Gastroesophageal sphincter (tissue), 4 donors: ENCODE measurements at places on chromosomes 11 and 22. TPM values are rescaled to one million over a fixed set of nuclear protein-coding genes. Genes with fewer than 3 reads are reported as not detected.

CD3D gene
- total RNA-seq: 1.7 TPM

MMP1 gene
- total RNA-seq: not detected

GVQW3 gene
- 0.89 TPM for total RNA-seq

GRK3 gene
- 7.8 TPM for total RNA-seq

OR51I1 gene
- total RNA-seq: not detected

PKP3 gene
- 3.5 TPM for total RNA-seq

TPH1 gene
- 0.13 TPM for total RNA-seq

MARK2 gene
- 17.4 TPM for total RNA-seq

CALCA gene
- not detected for total RNA-seq

TNKS1BP1 gene
- 98.7 TPM for total RNA-seq

C11orf86 gene
- total RNA-seq: not detected

TSKU gene
- total RNA-seq: 40.4 TPM

SPON1 gene
- total RNA-seq: 121 TPM

DEUP1 gene
- total RNA-seq: not detected

SYCE3 gene
- total RNA-seq: not detected

CNGA4 gene
- total RNA-seq: not detected

SLC17A6 gene
- not detected for total RNA-seq

SAA4 gene
- total RNA-seq: 1.5 TPM

OR56A1 gene
- 0.23 TPM for total RNA-seq

ANO1 gene
- 36.4 TPM for total RNA-seq

KMT5B gene
- 43.1 TPM for total RNA-seq

TBCEL gene
- 28.9 TPM for total RNA-seq

MYEOV gene
- not detected for total RNA-seq

KCNJ5 gene
- total RNA-seq: 0.31 TPM

ELMOD1 gene
- total RNA-seq: 2.7 TPM

OR2AG2 gene
- not detected for total RNA-seq

CBLIF gene
- not detected for total RNA-seq

OR5T2 gene
- not detected for total RNA-seq

APOC3 gene
- total RNA-seq: not detected
